ENCODE measurements at places on chromosomes 12 and 14. TPM values are rescaled to one million over a fixed set of nuclear protein-coding genes. Genes with fewer than 3 reads are reported as not detected.

Gene PRB2
- polyA plus RNA-seq, result not detected

Gene ANKRD33
- polyA plus RNA-seq, result 0.27 TPM

Gene SERPINA12
- polyA plus RNA-seq, result 0.27 TPM

Gene TMX1
- 63.6 TPM for polyA plus RNA-seq

Gene FSCB
- polyA plus RNA-seq, result not detected

Gene DDX55
- 26.5 TPM for polyA plus RNA-seq

Gene WDR89
- 27.6 TPM for polyA plus RNA-seq

Gene CNTN1
- polyA plus RNA-seq, result 64.4 TPM

Gene NANOG
- polyA plus RNA-seq, result 0.63 TPM

Gene CCDC197
- not detected for polyA plus RNA-seq

Gene SERPINA3
- 0.53 TPM for polyA plus RNA-seq

Gene CHPT1
- 47.5 TPM for polyA plus RNA-seq

Gene PALS1
- polyA plus RNA-seq, result 152 TPM

Gene SENP1
- polyA plus RNA-seq, result 27.4 TPM

Gene CAPZA3
- 0.16 TPM for polyA plus RNA-seq

Gene ERO1A
- polyA plus RNA-seq, result 28.1 TPM

Measured in right renal pelvis (tissue), 4 donors.